ENCODE measurements at places on chromosomes 4 and X. TPM values are rescaled to one million over a fixed set of nuclear protein-coding genes. Genes with fewer than 3 reads are reported as not detected.
A peak's percentile ranks its signal among the peaks of the same experiment; 100 is the strongest.

Gene ZNF674
- total RNA-seq: 5.7 TPM

Gene HTR2C
- 1.1 TPM for total RNA-seq

Gene CXCL3
- 2.8 TPM for total RNA-seq

Gene GABRG1
- total RNA-seq: 0.18 TPM

Gene NPY2R
- total RNA-seq: not detected

Gene LNX1
- 14.0 TPM for total RNA-seq

Gene NCBP2L
- not detected for total RNA-seq

Gene STEEP1
- 21.6 TPM for total RNA-seq

Gene RASL11B
- 22.7 TPM for total RNA-seq

Gene SOD3
- total RNA-seq: 5.8 TPM

Gene ARX
- total RNA-seq: not detected

DNA sequence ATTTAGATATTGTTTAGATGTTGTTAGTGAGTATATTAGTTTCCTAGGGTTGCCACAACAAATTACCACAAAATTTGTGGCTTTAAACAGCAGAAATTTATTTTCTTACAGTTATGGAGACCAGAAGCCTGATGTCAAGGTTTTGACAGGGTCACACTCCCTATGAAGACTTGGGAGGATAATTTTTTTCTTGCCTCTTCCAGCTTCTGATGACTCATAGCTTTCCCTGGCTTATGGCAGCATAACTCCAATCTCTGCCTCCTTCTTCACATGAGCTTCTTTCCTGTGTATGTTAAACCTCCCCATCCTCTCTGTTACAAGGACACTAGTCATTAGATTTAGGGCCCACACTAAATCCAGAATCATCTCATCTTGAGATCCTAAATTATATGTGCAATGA, 20.9 kb upstream of the RAB40A start:
- DNase-seq: no peak

GRCh38 chrX:115060013-115060412, 42.6 kb upstream of the IL13RA2 start:
- DNase-seq: no peak

DNA sequence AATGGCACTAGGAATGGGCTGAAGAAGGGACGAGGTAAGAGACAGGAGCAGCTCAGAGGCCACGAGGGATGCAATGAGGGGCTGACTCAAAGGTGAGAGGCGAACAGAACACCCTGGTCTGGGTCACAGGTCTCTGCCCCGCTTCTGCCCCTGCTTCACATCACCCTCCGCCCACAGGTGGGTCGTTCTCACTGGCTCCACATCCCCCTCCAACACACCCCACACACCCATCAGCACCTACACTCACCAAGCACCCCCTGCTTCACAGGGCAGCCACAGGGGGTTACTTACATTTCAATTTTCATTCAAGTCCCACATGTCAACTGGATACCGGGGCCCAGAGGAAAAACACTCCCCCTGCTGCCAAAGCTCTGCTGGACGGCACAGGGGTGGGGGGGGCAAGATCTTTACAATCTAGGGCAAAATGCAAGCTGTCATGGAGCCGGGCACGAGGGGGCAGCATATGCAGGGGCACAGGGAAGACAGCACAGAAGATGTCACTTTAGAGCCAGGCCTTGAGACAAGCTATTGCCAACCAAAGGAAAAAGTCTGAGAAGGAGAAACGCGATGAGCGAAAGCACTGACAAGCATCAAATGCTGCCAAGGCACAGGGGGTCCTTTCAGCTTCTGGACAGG, 94.0 kb downstream of the AFAP1 start:
- DNase-seq: no peak

DNA sequence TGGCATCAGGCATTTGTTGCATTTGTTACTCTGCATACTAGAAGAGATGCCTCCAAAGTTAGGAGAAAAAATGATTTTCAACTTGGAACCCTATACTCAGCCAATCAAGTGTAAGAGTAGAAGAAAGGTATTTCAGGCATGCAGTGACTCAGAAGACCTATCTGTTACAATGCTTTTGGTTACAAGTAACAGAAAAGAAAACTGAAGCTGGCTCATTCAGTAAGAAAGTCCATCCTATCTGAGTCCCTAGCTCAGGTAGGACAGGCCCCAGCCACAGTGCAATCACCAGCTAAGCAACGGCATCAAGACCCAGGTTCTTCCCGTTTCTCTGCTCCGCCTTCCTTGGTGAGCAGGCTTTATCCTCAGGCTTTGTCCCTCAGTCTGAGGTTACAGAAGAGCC, 23.3 kb downstream of the MECP2 start:
- no peak for DNase-seq

DNA sequence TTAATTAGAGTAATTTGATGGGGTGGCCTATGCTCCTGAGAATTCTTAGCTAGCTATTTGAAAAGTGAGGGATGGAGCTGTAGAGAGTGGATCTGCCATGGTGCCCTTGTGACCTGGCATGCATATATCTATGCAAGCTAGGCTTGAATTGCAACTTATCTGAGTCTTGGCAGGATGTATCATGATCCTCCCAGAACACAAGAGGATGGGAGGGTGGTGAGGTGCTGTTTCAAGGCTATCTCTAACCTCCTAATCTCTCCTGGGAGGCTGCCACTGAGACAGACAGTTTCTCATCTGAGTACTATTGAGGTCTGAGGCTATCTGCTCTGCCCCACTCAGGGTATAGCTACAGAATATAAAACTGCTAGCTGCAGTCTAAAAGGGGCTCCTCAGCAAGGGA, 56.6 kb downstream of the BRCC3 start:
- DNase-seq: no peak

GRCh38 chr4:108030332-108030731, 40.6 kb downstream of the HADH start:
- DNase-seq: peak; percentile 48

GRCh38 chrX:31872007-31872406, 800.2 kb upstream of the FTHL17 start:
- no peak for DNase-seq

DNA sequence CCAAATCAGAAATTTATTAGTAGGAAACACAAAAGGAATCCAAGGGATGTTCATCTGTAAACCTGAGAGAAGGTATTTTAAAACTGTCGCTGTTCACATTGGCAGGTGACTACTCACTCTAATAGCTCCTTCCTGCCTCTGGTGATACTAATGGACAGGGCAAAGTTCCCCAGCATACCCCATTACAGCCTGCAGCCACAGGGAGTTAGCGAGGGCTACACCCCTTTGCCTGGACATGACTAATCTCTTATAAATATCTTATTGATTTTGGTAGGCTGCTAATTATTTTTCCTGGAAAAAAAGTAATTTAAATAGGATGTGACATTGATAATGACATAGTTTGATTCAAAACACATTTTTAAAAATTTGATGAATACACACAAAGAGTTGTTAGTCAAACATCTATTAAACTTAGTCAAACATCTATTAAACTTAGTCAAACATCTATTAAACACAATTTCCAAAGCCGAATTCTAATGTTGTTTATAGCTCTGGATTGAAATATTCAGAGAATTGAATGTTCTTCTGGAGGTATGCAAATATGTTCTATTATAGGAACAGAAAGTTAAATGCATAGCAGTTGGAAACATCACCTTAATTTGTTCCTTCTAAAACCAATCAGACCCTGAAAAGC, 83.0 kb upstream of the CBR4 start:
- DNase-seq: no peak

- no peak for DNase-seq
Measured at GRCh38 chr4:25350561-25350960, 26.5 kb upstream of the ANAPC4 start.

DNA sequence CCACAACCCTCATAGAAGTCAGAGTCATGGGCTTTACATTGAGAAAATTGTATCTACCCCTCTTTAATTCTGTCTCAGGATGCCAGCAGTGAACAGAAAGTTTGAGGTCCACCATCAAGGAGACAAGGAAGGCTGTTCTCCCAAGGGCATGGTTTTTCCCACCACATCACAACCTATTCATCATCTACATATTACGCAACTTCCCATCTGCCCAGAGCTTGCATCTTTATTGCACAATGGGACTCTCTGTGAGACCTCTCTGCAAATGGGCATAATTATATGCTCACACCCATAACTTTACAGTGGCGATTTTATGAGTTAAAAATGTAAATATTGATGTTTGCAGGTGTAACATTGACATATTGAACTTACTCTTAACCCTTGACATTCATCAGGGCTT, 38.9 kb downstream of the PAGE2 start:
- no peak for DNase-seq

DNA sequence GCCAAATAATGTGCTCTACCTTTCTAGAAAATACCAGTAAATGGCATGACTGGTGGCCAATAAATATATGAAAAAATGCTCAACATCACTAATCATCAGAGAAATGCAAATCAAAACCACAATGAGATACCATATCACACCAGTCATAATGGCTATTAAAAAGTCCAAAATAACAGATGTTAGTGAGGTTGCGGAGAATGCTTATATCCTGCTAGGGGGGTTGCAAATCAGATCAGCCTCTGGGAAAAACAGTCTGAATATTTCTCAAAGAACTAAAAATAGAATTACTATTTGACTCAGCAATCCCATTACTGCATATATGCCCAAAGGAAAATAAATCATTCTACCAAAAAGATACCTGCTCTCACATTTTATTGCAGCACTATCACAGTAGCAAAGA, 115.1 kb downstream of the RASGEF1B start:
- DNase-seq: no peak

DNA sequence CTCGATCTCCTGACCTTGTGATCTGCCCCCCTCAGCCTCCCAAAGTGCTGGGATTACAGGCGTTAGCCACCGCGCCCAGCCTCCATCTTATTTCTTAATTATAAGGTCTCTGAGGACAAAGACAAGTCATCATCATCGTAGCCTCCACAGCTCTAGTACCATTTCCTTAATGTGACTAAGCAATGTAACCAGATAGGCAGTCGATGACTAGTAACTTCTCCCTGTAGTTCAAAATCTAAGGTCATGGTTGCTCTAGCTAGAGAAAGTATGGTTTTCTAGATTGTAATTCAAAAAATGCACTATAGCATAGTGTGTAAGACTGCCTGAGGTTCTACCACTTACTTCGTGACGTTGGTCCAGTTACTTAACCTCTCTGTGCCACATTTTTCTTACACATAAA, 6.9 kb downstream of the SLC39A8 start:
- no peak for DNase-seq

DNA sequence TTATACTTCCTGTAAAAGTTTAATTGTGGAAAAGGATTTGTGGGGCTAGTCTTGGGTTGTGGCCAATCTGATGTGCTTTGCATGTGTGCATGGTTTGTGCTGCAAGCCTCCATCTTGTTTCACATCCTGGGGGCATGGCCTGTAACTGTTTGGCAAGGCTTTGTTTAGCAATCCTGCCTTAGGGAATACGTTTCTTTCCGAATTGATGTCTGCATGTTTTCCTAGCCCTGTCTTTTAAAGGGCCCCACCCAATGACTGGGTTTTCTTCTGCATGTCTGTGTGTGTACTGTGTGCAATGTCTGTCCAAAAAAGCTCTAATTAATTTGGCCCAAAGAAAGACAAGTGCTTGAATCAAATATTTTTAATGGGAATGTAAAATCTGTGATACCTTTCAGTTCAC, 74.6 kb upstream of the MID1IP1 start:
- DNase-seq: no peak

DNA sequence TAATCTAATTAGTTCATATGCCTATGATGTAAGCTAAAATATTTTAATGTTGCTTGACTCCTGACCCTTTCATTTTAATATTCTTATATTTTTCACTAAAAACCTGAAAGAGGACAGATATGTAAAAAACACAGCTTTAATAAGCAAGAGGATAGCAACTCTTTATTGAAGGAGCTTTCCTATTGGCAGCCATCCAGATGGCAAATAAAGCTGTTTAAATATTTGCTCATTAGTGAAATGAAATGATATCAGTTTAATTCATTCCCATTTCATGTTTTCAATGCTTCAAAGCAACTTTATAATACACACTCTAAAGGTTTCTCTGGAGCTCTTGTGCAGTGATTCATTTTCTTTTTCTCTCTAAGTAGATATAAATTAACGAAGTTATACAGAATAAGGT, 473.4 kb downstream of the PCDH7 start:
- no peak for DNase-seq

- peak; percentile 33 for DNase-seq
Measured at GRCh38 chrX:153668423-153669173, 5.0 kb downstream of the PNCK start.

DNA sequence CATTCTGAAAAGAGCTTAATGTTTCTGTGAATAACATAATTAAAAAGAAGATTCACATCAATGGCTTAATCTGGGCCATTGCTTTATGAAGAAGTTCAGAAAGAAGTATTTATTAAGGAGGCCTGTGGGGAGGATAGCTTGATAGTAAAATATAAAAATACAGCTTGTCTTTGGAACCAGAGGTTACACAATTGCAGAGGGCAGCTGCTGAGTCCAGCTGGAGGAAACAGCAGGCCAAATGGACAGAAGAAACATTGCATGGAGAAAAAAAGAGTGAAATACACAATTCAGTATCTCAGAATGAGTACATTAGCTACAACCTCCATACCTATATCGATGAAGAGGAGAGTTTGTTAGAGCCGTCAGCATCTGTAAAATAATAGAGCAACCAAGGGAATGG, 148.0 kb upstream of the NPY2R start:
- DNase-seq: no peak

- no peak for DNase-seq
Measured at GRCh38 chrX:13007519-13008188, 32.7 kb downstream of the TMSB4X start.

DNA sequence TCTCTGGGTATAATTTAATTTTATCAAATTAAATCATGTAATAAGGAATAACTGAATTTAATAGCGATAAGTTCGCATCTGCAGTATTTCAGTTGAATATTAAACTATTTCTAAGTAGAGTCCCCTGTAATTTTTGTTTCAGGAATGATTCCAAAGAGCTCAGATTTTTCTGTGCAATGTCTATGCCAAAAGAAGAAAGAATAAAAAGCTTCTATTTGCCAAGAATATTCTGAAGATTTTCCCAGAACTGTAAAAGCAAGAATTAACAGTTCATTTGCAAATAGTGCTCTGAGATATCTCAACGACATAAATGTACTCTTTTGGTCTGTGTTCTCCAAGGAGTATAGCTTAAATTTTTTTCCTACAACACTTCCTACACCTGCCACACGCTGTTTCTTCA, 1242.8 kb upstream of the DIAPH2 start:
- no peak for DNase-seq
